ENCODE measurements at places on chromosomes 11 and 22.

DNA sequence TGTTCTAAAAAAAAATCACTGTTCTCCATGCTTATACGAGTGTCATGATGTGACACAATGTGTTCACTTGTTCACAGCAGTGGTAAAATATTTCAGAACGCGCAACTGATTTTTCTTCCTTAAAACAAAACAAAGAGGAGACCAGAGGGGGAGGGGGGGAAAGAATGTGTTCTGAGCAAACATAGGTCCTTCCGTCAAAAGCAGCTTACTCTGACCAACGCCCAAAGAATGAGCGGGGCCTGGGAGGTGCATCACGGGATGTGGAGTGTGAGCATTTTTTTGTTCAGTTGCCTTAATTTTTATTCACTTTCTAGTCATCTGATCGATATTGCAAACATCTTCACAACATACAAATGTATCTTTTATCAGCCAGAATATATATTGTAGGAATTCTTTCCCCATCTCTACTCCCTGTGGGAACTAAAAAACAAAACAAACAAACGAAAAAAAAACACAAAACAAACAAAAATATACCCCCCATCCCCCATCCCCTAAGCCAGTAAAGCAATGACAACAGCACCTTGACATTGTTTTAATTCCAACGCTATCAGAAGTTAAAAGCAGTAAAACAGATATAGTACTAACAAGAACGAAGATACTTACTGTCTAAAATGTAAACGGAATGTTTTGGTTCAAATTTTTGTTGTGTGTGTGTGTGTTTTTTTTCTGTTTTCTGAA is 43.3 kb downstream of the BDNF start:
- no peak for DNase-seq

- peak; percentile 94 for DNase-seq
Measured at GRCh38 chr11:68750195-68751003, 921 bp downstream of the TESMIN start.

DNA sequence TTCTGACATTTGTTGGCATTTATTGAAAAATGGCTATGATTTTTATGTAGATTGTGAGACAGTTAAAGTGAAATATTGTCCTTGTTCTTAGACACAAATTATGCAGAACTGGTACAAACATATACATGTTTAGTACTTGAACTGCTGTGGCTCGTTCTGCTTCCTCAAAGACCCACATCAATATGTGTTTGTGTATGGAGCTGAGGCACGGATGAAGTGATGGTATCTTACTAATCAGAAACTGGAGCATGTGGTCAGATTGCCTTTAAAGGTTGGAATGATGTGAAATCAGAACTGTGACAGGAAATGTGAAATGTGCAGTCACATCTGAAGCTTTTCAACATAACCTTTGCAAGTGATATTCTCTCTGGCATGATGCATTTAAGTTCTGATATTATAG is 130.4 kb downstream of the NAV2 start:
- DNase-seq = no peak

- DNase-seq = no peak
Measured at GRCh38 chr11:132520199-132520598, 1012.1 kb downstream of the OPCML start.

GRCh38 chr11:134819041-134819440 is 407.0 kb upstream of the B3GAT1 start:
- peak; percentile 65 for DNase-seq

GRCh38 chr11:129767827-129768226 is 47.8 kb upstream of the TMEM45B start:
- DNase-seq = no peak

GRCh38 chr11:77400775-77401449 is 73.0 kb downstream of the PAK1 start:
- DNase-seq = no peak

DNA sequence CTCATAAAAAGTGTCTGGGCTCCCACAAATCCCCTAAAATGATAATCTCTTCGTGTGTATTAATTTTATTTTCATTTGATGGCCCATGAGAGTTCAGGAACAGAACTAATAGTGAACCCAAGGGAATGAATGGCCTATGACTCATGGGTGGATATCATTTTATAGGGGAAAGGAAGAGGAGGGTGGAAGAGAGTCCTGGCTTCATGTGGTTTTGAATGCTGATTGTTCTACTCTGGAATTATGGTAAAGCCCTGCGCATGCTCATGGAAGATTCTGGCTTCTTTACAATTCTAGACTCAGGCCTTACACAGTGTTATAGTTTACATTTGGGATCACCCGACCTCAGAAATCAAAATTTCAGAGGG is 35.2 kb downstream of the MAML2 start:
- DNase-seq = no peak

- DNase-seq = peak; percentile 74
Measured at GRCh38 chr11:126890561-126890960, 110.0 kb downstream of the KIRREL3 start.

Measured in H9 (cell line).